ENCODE measurements at places on chromosomes 5 and 9.

GRCh38 chr9:17929506-17929905 lies 350.6 kb downstream of the SH3GL2 start:
- no peak for DNase-seq

DNA sequence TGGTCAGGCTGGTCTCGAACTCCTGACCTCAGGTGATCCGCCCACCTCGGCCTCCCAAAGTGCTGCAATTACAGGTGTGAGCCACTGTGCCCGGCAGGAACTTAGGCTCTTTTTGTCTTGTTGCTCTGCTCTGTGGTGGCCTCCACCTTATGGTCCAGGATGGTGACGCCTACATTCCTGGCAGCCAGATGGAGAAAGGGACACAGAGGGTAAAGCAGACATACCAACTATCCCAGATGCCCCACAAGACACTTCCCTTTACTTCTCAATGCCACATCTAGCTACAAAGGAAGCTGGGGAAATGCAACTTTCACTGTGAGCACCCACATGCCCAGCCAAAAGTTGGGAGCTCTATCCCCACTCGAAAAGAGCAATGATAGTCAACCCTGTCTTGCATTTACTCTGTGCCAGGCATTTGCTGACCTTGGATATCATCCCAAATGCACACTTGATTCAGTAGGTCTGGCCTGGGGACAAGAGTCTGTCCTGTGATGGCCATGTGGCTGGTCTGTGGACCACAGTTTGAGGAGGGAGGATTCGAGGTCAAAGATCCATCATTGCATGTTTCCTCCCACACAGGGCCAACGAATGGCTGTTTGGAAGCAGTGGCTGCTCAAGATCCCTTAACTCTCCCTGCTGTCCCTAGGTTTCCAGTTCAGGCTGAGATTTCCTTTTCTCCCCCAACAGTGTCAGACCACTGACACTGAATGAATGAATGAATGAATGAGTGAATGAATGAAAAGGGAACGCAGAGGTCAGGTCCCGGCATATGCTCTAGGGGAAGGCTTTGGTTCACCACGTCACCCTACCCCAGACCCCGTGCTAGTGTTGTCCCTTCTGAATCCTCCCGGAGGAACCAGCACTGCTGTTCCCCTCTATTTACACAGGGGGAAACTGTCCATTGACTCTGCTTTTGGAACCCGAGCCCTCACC lies 1.4 kb upstream of the ERGIC1 start:
- DNase-seq, result no peak

- DNase-seq, result no peak
These were observed 547.3 kb downstream of the CDK5RAP2 start for GRCh38 chr9:120032639-120033038.

DNA sequence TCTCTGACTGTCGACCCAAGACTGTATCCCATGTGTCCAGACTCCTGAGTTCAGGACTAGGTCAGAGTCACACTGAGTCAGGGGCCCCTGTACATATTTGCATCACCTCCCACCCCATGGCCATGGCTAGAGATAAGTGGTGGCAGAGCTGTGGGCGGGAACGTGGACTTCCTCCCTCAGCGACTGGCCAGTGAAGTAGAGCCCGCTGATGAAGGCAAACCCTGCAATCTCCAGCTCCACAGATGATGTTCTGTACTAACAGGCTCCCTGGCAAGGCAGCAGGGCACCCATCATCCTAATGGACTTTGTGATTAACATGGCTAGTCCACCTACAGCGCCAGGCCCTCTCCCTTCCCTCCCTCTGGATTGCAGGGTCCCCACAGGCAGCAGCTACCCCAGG lies 110.5 kb upstream of the LRRTM2 start:
- DNase-seq, result no peak

GRCh38 chr5:79430196-79430595 lies 83.7 kb downstream of the HOMER1 start:
- no peak for DNase-seq

GRCh38 chr9:134764473-134765269 lies 115.9 kb upstream of the FCN2 start:
- no peak for DNase-seq

- no peak for DNase-seq
These were observed 157.6 kb downstream of the SLC12A2 start for GRCh38 chr5:128241051-128241695.

GRCh38 chr9:124137009-124137943 lies 120.5 kb upstream of the NEK6 start:
- no peak for DNase-seq

Data from COR-L47 (cell line).